Fibroblast of skin of left quadriceps (primary cell): ENCODE measurements at places on chromosomes 2 and 18.

- no peak for DNase-seq
These were observed 598 bp downstream of the CCDC93 start for GRCh38 chr2:118013221-118013723.

DNA sequence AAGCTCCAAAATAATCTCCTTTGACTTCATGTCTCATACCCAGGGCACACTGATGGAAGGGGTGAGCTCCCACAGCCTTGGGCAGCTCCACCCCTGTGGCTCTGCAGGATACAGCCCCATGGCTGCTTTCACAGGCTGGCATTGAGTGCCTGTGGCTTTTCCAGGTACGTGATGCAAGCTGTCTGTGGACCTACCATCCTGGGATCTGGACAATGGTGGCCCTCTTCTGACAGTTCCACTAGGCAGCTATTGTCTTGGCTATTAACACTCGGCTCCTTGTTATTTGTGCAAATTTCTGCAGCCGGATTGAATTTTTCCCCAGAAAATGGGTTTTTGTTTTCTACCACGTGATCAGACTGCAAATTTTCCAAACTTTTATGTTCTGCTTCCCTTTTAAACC lies 634.2 kb downstream of the TSN start:
- DNase-seq = no peak

DNA sequence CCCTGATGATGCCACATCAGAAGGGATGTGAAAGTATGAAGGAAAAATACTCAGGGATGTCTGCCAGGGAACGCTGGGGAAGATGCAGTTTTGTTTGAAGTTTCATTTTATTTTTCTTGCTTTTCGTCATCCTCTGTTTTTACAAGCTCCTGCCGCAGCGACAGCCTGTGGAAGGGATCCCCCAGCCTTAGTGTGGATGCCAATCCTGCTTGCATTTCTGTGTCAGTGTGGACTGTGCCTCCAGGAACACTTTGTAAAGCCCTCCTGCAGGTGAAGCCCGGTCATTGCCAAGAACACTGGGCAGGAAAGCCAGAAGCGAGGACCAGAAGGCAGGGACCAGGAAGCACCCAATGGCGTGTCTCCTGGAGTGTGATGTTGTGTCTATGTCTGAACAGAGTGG lies 234.3 kb downstream of the SEPTIN10 start:
- no peak for DNase-seq

DNA sequence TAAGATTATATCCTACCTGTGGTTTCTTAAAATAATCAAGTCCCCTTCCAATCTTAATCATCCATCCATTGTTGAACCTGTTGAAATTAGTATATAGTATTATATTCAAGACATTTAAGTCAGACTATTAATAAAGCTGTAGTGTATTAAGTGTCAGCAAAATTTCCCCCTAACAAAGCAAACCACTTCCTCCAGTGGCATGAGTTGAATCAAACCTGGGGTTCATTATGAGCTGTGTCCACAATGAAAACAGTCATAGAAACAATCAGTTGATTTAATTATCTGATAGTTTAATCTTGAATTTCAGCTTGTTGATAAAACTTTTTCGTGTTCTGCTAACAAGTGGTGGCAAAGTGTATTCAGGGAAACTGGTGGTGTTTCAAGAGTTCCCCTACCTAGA lies 11.3 kb downstream of the MITD1 start:
- DNase-seq = no peak

- DNase-seq = no peak
These were observed 416.1 kb downstream of the LPIN1 start for GRCh38 chr2:12162269-12163247.

DNA sequence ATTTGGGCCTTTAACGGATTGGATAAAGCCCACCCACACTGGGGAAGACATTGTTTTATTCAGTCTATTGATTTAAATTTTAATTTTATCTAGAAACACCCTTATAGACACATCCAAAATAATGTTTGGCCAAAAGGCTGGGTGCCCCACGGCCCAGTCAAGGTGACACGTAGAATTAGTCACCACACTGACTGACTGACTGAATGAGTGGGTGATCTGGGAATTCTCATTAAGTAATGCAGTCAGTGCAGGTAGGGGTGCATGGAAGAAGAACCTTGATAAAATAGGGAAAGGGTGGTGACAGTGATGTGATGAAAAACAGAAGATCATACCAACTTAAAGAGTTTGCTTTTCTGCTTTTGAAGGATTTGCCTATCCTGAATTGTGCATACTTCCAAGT lies 554.8 kb downstream of the DCC start:
- DNase-seq = no peak
